ENCODE measurements at places on chromosomes 11 and 22. TPM values are rescaled to one million over a fixed set of nuclear protein-coding genes. Genes with fewer than 3 reads are reported as not detected.
A peak's percentile ranks its signal among the peaks of the same experiment; 100 is the strongest.

DNA sequence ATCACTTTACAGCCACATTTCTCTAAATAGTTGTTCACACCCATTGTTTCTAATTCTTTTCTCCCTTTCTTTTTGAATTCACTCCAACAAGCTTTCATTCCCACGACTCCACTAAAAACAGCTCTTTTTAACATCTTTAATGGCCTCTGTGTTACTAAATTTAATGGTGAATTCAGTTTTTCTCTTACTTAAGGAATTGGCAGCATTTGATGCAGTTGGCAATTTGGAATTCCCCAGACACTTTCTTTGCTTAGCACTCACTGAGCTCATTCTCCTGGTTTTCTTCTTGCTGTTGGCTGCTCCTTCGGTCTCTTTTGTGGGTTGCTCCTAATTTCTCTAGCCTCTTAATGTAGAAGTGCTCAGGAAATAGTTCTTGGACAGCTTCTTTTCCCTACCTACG lies 40.5 kb upstream of the OR9Q1 start:
- no peak for DNase-seq

- DNase-seq = peak; percentile 73
These were observed 62.7 kb upstream of the AMOTL1 start for GRCh38 chr11:94705419-94705818.

- peak; percentile 58 for DNase-seq
These were observed 127.2 kb upstream of the SLC5A12 start for GRCh38 chr11:26849036-26849435.

GRCh38 chr11:122113836-122114825 lies 1.9 kb downstream of the BLID start:
- DNase-seq = no peak

DNA sequence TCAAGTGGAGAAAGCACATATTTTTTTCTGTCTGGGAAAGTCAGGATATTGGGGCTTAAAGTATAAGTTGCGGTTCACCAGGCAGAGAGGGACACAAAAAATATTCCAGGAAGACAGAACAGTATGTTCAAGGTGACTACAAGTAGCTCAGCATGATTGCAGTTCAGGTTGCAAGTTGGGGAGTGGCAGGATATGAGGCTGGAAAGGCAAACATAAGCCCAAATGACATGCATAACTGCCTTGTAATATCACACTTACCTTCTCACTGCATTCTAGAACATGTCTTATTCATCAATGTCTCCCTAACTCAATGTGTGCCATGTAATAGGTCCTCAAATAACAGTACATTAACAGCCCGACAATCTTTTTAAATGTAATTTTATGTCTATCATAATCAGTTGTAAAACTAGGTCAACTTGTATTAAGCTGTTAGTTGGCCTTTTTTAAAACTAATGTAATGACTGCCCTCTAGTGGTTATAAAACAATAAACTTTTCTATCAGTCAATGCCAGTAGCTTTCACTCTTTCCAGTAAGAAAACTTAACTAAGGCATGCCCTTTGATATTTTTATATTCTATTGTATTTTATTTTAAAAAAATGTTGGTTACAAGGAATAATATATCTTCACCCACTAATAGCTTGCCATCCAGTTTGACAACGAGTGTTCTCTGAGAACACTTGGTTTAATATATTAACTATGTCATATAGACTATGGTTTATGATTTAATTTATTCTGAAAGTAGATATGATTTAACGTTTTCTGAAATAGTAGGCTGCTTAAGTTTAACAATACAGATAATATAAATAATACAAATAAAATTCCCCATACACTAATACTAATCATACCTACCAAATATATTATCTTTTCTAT lies 39.4 kb upstream of the CFAP300 start:
- DNase-seq = no peak

Gene RNH1
- total RNA-seq = 132 TPM

GRCh38 chr11:113131036-113131775 lies 170.0 kb downstream of the NCAM1 start:
- DNase-seq = no peak

DNA sequence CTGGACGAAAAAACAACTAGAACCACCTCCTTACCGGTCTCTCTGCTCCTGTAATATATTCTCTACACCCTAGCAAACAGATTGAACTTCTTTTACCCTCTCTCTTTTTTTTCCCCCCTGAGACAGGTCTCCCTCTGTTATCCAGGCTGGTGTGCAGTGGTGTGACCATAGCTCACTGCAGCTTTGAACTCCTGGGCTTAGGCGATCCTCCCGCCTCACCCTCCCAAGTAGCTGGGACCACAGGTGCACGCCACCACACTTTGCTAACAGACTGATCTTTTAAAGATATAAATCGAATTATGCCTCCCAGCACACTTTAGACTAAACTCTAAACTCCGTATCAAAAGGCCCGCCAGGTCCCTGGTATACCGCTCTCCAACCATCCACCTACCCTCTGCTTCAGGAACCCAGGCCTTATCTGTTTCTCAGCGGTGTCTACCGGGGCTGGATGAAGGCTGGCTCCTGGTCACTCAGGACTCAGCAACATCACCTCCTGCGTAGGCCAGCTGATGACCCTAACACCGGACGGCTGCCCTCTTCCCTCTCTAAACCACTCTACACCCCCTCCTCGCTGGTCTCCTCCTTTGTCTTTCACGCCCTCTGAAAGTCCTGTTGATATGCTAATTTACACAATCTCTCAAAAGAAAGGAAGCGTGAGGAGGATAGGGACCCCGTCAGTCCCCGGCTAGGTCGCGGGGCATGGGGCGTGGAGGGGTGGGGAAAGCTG lies 745 bp downstream of the C22orf39 start:
- DNase-seq = no peak

Gene P2RX6
- total RNA-seq = 3.4 TPM
